ENCODE measurements at places on chromosomes 7 and 10.
A peak's percentile ranks its signal among the peaks of the same experiment; 100 is the strongest.

- no peak for ATAC-seq
Measured at GRCh38 chr10:10946801-10947200, 70.9 kb upstream of the CELF2 start.

DNA sequence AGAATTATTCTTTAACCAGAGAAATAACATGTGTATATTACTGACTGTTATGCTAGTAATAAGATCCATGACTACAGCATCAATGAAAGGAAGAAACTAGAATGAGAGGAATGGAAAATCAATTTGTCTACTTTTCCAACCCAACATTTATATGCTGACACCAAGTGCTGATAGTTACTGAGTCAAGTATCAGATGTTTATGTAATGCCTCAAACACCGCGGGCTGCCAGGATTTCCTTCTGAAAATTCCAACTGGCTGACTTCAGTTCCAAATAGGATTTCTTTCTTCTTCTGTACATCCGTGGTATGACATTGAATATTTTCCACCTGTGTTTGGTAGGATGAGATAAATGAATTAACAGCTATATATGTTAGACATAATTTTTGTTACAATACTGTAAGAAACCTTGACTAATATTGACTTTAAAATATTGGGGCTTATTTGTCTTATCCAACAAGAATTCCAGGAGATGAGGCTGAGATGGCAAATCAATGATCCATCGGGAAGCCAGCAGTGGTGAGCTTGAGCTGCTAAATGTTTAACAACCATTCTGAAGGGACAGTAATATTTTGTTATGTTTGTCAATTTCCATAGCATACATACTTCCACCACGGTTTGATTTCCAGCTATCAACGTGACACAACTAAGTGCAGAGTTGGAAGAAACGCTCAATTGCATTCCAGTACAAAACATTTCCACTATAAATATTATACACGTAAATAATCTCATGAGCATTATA lies 435.2 kb upstream of the AUTS2 start:
- ATAC-seq: no peak

GRCh38 chr10:58952747-58953466 lies 223.5 kb upstream of the PHYHIPL start:
- ATAC-seq: peak; percentile 60

DNA sequence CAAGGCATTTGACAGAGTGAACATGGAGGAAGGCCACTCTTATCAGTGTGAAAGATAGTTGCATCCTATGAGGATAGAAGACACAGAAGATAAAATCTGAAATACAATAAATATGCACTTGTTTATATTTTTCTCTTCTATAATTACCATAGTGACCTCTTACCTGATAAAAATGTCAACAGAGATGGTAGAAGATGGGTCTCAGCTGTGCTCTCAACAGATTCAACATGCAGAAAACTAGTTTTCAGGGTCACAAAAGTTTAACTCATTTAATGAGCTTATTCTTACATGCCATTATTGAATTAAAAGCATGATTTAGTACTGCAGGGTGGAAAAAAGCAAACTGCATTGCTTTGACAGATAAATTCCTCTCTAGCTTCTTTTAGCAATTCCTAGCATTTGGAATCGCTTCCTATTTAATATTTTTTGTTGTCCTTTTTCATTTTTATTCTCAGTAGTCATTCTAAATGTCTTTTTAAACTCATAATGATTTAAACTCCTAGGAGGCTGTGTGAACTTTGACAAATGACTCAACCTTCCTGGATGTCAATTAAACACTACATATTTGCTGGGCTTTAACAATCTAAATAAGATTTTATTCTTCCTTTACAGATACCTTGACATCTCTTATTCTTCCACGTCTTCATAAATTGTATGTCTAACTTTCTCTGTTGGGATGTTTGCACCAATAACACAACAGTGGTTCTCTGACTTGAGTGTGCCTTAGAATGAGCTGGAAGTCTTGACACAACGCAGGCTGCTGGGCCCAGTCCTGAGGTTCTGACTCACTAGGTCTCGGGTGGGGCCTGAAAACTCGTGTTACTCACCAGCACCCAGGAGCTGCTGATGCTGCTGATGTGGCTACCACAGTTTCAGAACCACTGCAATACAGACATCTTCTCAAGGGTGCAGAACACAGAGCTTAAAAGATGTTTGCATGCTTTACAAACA lies 565.5 kb upstream of the IGFBP3 start:
- peak; percentile 92 for ATAC-seq

DNA sequence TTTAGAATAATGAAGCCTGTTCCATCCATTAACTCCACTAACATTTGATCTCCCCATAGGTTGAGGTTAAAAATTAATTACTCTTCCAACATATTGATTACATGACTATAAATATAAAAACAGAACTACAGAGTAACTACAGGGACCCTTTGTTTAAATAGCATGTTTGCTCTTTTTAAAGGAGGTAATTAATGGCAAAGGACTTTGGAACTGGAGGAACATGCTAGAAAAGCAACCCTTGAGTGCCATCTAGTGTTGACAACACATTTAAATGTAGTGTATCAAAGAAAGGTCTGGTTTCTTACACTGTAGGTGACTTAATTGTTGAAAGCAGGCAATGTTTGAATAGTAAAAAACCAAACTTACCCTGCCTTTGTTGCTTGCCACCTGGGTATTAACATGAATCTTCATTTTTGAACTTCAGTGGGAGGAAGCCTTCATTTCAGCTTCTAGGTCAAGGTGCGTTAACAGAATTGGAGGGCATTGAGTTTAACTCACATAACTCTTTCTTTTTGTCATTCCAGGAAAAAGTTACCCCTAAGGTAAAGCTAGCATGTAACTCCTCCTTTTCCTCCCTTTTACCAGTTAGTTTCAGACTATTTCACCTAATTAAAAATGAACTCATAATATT lies 52.6 kb upstream of the CAPZA2 start:
- ATAC-seq: peak; percentile 67

DNA sequence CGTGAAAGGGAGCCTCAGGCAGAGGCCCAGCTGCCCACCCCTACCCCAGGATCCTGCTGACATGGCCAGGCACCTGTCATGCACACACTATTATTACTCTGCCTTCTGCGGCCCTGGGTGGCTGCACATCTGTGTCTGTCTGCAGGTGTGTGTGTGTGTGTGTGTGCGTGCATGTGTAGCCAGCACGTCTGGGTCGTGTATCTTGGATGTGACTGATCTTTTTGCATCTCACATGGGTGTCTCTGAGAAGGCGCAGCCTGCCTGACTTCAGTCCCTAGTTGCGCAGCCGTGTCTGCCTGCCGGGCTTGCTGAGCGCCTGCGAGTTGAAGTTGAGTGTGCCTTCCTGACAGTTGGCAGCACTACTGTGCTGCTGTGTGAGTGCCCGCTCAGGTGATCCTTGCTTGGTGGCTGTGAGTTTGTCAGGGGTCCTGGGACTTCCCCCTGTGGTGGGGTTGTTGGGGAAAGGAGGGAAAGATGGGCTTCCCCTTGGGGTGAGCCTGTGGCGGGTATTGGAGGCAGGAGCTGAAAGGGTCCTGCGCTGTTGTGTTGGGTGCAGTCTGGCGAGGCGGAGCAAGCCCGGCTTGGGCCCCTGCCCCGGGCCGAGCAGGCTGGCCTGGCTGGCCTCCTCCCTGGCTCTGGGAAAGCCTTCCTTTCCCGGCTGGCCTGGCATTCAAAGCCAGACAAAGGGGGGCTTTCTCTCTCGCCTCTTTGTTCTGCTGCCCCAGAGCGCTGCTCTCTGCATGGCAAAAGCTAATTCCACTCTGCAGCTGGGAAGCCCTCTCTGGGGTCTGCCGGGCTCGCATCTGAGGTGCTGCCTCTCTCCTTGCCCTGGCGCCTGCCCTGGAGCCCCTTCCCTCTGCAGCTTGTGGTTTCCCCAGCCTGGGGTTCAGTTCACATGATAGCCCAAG lies 4.9 kb downstream of the TRIM8 start:
- no peak for ATAC-seq
